ENCODE measurements at places on chromosomes 12 and 14.

- DNase-seq: peak; percentile 74
Observed at GRCh38 chr14:105204206-105204930, 23.3 kb upstream of the NUDT14 start.

GRCh38 chr14:104356020-104356737 is 217.8 kb downstream of the KIF26A start:
- DNase-seq: no peak

GRCh38 chr14:80056497-80056801 is 154.9 kb downstream of the DIO2 start:
- no peak for DNase-seq

DNA sequence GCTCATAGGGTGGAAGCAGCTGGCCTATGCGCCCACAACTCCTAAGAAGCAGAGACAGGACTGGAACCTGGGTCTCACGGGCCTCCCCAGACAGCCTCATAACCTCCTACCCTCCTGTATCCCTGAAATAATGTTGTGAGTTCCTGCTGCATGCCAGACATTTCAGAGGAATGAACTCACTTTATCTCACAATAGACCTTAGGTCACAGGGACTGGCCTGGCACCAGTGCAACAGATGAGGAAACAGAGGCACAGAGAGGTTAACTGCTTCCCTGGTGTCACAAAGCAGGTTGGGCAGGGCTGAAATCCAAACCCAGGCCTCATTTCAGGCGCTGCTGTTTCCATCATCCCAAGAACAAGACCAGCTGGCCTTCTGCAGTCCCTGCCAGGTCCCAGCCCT is 5.3 kb downstream of the PHETA1 start:
- DNase-seq: no peak

DNA sequence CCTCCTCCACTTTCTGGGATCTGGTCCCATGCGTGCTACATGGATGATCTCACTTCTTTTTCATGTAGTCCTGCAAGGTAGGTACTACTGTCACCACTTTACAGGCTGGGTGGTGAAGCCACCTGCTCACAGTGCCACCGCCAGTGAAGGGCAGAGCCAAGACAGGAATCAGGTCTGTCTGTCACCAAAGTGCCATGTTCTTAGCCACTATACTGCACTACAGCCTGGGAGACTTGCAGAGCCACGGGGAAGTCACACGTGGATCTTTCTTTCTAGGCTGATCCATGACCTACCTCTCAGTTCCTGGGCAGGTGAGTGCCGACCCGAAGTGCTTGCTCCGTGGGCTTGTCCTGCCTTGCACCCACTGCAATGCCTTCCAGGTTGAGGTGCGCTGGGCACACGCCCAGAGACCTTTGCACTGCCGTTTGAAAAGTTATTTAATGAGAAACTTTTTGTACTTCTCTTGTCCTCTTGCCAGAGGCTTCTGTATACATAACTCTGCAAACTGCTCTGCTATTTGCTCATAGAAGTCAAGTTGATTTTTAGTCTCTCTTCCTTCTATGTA is 19.7 kb upstream of the CLMN start:
- no peak for DNase-seq

DNA sequence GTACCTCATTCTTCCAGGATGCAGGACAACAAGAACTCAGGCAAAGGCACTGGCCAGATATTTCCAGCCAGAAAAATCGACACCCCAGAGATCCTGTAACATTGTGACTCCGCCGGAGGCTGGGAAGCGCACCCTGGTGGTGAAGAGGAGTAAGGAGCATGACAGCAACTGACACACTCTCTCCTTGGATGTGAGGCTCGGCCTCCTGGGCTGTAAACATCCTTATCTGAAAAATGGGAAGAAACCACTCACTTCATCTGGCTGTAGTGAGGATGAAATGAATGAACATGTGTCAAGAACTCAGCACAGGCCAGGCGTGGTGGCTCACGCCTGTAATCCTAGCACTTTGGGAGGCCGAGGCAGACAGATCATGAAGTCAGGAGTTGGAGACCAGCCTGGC is 27.5 kb downstream of the TCHP start:
- no peak for DNase-seq

DNA sequence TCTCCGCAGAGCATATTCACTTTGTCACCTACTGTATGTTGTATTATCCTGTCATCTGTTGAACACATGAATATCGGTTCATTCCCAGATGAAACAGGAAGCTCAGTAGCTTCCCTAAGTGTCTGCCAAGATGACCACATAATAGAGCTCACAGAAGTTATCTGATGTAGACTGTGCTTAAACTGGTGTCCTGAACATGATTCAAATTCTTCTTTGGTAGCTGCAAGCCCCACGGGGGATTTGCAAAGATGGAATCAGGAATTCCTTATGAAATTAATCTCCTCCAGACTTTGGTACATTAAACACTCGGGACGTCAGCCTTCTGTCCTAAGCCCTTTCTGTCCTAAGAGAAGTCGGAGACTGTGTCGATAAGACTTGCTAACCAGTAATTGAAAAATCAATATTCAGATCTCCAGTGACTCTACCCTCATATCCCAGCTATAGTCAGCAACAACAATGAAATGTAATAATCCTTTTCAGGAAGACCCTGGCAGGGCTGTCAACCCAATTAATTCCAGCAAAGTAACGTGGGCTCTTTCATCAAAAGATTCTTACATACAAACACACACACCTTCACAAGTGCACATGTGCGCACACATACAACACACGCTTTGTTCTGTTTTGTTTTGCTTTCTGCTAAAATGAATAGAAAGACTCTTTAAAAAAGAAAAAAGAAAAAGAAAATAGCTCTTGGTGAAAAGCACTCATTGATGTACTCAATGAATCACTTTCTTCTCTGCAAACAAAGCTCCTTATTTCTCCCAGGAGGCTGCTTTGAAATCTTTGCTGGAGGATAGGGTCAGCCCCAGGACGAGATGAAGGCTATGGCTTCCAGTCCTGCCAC is 127.2 kb downstream of the RIMBP2 start:
- DNase-seq: peak; percentile 36

DNA sequence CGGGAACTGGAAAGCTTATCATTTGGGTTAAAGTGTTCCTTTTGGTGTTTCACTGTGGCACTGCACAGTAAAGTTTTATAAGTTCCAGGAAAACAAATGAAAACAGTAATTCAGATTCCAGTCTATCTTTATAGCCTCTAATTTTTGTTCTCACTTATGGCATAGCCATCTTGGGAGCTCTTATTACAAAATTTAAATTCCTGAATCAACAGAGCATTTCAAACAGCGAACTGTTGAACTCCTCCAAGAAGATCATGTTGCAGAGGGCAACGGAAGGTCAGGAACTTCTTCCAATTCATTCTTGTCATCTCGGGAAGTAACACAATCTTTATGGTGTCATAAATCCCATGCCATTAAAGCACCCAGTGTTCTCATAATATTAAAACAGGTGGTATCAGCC is 229.1 kb downstream of the KCNC2 start:
- no peak for DNase-seq

DNA sequence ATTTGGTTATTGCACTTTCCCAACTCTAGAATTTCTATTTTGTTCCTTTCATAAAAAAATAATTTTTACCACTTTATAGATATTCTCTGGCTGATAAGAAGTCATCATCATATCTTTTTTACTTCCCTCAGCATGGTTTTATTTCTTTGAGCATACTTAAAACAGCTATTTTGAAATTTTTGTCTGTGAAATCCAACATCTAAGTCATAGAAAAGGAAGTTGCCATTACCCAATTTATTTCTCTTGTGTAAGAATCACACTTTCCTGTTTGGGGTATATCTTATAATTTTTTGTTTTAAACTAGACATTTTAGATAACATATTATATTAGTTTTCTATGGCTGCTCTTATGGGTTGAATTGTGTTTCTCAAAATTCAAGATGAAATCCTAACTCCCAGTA is 400.2 kb upstream of the OR4E1 start:
- no peak for DNase-seq

DNA sequence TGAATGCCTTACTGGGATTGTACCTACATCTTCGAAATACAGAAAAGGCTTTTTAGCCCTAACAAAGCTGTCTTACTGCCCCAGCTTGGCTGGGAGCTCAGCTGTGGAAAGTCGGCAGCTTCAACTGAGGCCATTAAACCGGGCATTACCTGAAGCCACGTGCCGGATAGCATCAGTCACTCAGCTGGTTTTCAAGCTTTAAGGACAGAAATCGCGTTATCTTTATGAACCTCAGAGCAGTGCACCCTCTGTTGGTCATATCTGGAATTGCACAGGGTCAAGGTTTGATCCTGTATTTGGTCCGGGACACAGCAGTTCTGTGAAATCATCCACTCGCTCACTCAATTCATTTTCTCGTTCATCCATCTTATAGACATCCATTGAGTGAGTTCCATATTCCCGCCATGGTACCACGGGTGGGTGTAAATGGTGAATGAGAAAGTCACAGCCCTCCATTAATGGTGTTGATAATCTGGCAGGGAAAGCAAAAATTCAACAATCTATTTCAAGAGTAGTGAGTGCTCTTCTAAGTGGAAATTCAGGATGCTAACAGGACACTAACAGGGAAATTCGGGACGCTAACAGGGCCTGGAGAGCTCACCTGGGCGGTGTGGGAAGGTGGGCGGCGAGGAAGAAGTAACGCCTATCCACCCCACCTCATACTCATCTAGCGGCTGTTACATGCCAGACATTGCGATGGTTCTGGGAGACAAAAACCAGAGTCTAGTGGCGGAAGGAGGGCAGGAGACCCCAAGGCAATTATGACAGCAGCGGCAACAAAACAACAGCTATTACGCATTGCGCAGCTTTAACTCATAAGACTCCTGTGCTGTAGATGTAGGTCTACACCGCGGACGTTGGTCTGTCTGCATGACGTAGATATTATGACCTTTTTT is 60.6 kb upstream of the TCL1A start:
- DNase-seq: peak; percentile 32

GRCh38 chr12:117854339-117855012 is 114.3 kb downstream of the KSR2 start:
- no peak for DNase-seq

- DNase-seq: peak; percentile 74
Observed at GRCh38 chr12:93183940-93184671, 193.6 kb upstream of the NUDT4 start.

GRCh38 chr14:100781952-100782351 is 44.0 kb upstream of the MEG3 start:
- no peak for DNase-seq

- no peak for DNase-seq
Observed at GRCh38 chr12:54950071-54950727, 34.4 kb downstream of the TESPA1 start.

DNA sequence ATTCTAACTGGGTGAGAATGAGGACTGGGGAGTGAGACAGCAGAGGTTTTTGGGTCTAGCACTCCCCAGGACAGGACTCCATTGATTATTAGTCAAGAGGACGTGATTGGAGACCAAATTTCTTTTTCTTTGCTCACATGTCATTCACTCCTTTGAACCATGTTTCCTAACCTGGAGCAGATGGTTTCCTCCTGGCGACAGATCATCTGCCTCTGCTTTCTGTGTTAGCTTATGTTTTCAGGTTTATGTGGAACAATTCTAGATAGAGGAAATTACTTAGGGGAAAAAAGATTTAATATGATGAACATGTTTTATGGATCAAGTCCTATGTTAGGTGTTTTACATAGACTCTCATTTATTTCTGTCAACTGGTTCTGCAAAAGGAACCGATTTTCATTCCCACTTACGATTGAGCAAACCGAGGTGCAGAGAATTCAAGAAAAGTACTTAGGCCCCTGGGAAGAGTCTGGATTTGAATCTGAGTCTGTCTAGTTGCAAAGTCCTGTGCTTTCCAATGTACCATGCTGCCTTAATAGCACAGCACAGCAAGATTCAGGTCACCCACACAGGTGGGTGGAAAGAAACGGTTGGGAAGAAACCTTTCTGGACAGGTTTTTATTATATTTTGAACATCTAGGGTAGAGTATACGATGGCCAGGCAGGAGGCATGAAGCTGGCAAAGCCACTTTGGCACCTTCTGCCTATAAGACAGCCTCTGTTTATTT is 30.8 kb downstream of the SMOC1 start:
- DNase-seq: no peak

GRCh38 chr12:130792821-130793553 is 46.1 kb downstream of the STX2 start:
- no peak for DNase-seq

- no peak for DNase-seq
Observed at GRCh38 chr12:59408431-59408830, 187.4 kb upstream of the SLC16A7 start.

- no peak for DNase-seq
Observed at GRCh38 chr14:54931101-54931500, 28.5 kb upstream of the GCH1 start.

GRCh38 chr14:76917158-76917596 is 91.0 kb downstream of the LRRC74A start:
- DNase-seq: peak; percentile 49

GRCh38 chr12:118850244-118850825 is 131.0 kb upstream of the SRRM4 start:
- DNase-seq: no peak

- DNase-seq: no peak
Observed at GRCh38 chr12:88753066-88753465, 172.8 kb upstream of the KITLG start.

- no peak for DNase-seq
Observed at GRCh38 chr12:91896286-91897024, 249.2 kb downstream of the BTG1 start.

GRCh38 chr14:43692706-43693105 is 814.4 kb downstream of the FSCB start:
- no peak for DNase-seq

- DNase-seq: no peak
Observed at GRCh38 chr12:47833591-47834012, 13.9 kb upstream of the HDAC7 start.

- no peak for DNase-seq
Observed at GRCh38 chr12:34598851-34599529, 576.7 kb downstream of the ALG10 start.

Data from pons (tissue), 1 donor.